Activated naive CD8-positive, alpha-beta T cell treated with anti-CD3 and anti-CD28 coated beads, Interleukin-2, amount 50 U/mL, for 24 hours (primary cell): ENCODE measurements at places on chromosomes 5 and 9.

GRCh38 chr5:28862137-28862859, 1823.9 kb upstream of the CDH9 start:
- DNase-seq = no peak

- DNase-seq = no peak
Observed at GRCh38 chr9:32347571-32347970, 36.9 kb upstream of the ACO1 start.

DNA sequence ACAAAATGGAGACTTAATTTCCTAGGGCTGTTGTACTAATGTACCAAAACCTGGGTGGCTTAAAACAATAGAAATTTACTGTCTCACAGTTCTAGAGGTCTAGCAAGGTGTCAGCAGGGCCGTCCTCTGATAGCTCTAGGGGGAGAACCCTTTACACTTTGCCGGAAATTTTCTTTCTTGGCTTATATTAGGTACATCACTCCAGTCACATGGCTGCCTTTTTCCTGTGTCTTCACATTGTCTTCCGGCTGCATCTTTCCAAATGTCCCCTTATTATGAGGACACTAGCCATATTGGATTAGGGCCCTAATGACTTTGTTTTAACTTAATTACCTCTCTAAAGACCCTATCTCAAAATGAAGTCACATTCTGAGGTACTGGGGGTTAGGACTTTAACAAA, 5.8 kb downstream of the UHRF2 start:
- no peak for DNase-seq

DNA sequence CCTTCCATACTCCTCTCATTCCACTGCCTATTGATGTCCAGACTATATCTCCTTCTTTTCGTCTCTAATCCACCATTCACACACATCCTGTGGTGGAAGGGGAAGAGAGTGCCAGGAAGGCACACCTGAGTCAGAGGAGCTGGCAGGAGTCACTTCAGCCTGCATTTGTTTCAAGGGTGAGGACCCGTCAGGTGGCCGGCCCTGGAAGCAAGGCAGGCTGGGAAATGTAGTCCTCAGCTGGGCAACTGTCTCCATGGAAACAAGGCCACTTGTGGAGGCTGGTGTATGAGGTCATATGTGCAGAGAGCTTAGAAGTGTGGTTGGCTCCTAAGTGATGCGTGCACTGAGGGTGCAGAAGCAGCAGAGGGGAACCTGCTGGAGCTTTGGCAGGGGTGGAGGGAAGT, 278.4 kb downstream of the NSG2 start:
- no peak for DNase-seq

DNA sequence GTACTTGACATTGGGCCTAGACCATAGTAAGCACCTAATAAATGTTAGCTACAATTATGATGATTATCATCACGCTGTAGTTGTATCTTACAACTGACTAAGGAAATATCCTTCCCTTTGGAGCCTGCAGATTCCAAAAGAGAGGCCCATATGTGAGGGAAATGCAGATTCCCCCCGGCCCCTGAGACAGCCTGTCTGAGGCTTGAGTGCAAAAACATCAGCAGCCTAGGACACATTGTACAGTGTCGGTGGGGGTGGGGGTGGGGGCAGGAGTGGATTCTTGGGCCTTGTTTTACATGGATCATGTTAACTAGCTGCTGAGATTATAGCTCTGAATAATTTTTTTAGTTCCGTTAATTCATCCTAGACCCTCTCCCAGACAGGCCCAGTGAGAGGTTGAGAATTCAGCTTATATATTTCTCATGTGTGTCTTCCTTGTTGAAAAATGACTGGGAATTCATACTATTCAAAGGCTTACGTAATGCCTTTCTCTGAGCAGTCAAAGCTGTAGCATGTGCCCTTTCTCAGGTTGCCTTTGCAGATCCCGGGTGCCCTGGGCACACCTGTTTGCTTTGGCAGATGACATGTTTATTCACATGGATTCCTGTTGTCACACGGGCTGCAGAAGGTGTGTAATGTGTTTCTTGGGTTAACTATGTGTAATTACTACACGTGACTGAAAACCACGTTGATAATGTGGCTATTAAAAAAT, 262.8 kb downstream of the NR3C1 start:
- DNase-seq = no peak

DNA sequence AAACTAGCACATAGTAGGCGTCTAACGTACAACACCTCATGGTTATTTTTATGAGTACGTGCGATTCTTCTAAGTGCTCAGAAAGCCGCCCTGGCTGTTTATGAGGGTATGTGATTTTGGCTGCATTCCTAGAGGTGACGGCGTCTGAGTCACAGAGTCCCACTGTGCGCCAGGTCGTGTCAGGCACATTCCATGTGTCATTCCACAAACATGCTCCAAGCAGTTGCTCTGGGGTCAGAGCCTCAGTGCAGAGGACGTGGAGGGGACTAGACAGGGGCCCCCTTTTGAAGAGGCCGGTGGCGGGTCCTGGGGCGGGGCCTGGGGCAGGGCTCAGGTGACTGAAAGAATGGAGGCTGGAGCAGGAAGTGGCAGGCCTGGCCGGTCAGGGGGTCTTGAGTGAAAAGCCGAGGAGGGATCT, 51.9 kb downstream of the NEK6 start:
- DNase-seq = no peak

GRCh38 chr9:127281891-127282290, 17.3 kb downstream of the GARNL3 start:
- no peak for DNase-seq

- DNase-seq = no peak
Observed at GRCh38 chr5:81450940-81451339, 57.0 kb upstream of the ACOT12 start.

DNA sequence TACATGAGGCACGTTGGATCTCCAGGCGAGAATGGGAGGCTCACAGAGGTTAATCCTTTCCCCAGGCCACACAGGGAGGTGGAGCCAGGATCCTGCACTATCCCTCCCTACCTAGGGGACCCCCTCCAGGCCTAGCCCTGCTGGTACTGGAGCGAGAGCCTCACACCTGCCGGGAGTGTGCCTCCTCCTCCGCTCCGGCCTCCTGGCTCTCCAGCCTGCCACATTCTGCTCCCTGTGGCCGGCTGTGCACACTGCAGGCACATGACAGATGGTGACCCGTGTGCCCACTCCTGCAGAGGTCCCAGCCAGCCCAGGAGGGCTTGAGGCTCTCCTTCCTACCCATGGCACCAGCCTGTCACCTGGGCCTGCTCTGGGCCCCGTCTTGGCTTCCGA, 93.4 kb downstream of the RXRA start:
- DNase-seq = no peak

DNA sequence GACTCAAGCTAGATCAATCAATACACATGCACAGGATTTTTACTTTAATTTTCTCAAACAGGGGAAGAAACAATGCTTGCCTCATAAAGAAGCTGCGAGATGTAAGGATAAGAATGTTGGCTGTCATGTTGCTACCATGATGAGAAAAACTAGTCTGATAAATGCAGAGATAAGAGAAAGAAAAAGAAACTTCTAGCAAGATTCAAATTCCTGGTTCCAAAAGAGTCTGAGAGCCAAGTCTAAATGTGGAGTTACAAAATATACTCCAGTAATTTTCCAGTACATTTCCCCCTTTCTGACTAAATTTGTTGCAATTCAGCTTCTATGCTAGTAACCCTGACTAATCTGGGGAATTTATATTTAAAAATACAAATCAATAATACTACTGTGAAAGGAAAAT, 10.4 kb upstream of the ANXA1 start:
- DNase-seq = no peak

GRCh38 chr5:96253140-96253539, 179.9 kb downstream of the PCSK1 start:
- DNase-seq = no peak

- DNase-seq = no peak
Observed at GRCh38 chr5:102554082-102554481, 55.3 kb upstream of the SLCO6A1 start.

- no peak for DNase-seq
Observed at GRCh38 chr5:143110591-143110990, 292.9 kb downstream of the NR3C1 start.

DNA sequence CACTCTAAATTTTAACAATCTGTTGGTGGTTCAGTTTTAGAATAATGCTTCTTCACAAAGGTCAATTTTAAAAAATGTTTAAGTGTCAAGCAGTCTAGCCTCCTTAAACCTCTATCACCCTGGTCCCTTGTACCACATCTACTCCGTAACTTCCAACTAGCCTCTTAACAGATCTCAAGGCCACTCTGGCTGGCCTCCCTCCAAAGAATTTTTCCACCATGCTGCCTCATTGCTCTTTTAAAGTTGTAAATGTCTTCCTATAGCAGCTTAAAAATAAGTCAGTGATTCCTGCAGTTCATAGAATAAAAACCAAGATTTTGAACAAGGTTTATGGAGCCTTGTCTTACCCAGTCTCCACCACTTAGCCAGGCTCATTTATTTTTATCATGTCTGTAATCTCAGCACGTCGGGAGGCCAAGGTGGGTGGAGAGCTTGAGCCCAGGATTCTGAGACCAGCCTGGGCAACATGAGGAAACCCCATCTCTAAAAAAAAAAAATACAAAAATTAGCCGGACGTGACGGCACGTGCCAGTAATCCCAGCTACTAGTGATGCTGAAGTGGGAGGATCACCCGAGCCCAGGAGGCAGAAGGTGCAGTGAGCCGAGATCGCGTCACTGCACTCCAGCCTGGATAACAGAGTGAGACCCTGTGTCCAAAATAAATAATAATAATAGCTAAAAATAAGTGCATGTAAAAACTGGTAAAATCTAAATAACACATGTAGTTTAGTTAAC, 924.9 kb upstream of the DMAC1 start:
- no peak for DNase-seq
